ENCODE measurements at places on chromosomes 1 and 21.
A peak's percentile ranks its signal among the peaks of the same experiment; 100 is the strongest.

DNA sequence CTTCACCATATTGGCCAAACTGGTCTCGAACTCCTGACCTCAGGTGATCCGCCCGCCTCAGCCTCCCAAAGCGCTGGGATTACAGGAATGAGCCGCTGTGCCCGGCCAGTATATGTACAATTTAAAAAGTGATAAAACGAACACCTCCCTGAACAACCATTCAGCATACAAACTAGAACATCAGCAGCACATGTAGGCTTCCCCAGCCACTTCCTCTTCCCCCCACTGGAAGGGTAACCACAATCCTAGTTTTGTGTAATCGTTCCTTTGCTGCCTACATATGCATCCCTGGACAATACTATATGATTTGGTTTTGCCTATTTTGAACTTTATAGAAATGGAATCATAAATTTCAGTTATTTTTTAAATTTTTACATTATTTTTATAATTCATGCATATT lies 60.4 kb downstream of the DESI2 start:
- no peak for DNase-seq

- no peak for DNase-seq
Observed at GRCh38 chr1:106526650-106527049, 529.8 kb upstream of the PRMT6 start.

DNA sequence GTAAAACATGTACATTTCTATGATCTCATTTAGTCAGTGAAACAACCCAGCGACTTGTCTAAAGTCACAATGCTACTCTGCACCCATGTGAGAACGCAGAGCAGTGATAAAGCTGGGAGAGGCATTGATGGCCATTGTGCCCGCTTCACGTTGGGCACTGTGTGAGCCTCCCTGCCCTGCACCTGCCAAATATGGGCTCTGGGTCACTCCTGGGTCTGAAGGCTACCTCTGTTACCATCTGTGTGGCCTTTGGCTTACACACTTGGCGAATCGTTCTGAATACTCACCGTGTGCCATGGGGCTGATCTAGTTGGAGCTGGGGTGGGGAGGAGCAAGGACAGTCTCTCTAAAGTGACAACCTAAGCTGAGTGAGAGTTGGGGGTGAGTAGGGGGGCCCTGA lies 29.9 kb downstream of the PCSK9 start:
- DNase-seq = no peak

- DNase-seq = no peak
Observed at GRCh38 chr1:176469450-176470010, 6.6 kb downstream of the PAPPA2 start.

GRCh38 chr1:185906186-185906585 lies 172.0 kb downstream of the HMCN1 start:
- no peak for DNase-seq

DNA sequence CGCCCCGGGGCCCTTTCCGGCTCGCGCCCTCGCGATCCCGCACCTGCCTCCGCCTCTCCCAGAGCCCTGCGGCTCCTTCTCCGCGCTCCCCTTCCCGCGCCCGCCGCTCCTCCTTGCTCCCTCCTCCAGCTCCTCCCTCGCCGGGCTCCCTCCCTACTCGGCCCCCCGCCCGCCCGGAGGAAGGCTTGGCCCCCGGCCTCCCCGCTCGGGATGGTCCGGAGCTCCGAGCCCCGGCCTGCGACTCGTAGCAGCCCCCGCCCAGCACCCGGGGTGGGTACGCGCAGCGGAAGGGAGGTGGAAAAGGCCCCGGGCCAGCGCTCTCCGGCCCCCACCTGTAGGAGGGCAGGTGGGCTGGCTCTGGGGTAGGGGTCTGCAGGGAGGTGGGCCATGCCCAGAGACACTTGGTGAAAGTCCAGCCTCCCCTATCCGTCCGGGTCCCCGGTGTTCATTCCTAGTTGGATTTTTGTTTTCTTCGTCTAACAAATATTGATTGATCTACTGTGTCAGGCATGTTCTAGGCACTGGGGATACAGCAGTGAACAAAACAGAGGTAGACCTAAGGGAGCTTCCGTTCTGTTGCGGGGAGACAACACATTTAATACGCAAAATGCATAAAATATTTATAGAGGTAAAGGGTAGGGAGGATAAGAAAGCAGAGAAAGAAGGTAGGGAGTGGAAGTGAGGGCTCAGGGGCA lies at the start of gene HTR1D:
HTR1D (minus strand) TSS at position 82 of the 695 bp plus-strand sequence. CDS start 23,283 bp downstream, outside the sequence.
- DNase-seq = no peak

DNA sequence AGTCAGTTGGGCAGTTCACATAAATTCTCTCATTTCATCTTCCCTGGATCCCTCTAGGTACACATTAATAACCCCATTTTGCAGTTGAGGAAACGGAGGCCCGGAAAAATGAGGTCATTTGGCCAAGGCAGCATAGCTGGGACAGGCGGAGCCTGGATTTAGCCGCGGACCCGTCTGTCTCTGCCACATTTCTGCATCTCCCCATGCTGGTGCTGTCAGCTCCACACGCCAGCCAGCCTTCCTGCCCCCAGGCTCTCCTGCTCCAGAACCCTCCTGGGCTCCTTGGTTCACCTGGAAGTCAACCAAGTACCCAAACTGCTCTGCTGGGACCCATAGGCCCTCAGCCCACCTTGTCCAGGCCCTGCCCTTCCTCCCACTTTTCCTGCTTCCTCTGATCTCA lies 7.6 kb downstream of the FOXO6 start:
- no peak for DNase-seq

GRCh38 chr1:41357451-41358101 lies 3.7 kb upstream of the FOXO6 start:
- DNase-seq = no peak

GRCh38 chr1:1429671-1430073 lies 5.8 kb upstream of the VWA1 start:
- no peak for DNase-seq

GRCh38 chr1:47460040-47460439 lies 22.2 kb downstream of the FOXD2 start:
- DNase-seq = no peak

DNA sequence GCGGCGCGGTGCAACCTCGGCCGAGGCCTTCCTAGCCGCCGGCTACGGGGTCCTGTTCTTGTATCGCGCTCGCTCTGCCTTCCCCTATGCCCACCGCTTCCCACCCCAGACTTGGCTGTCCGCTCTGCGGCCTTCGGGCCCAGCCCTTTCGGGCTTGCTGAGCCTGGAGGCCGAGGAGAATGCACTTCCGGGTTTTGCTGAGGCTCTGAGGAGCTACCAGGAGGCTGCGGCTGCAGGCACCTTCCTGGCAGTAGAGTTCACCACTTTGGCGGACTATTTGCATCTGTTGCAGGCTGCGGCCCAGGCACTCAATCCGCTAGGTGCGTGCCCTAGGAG lies 379 bp downstream of the PPCS start:
- peak; percentile 32 for DNase-seq

GRCh38 chr1:107123741-107124140 lies 17.1 kb upstream of the NTNG1 start:
- DNase-seq = no peak

- no peak for DNase-seq
Observed at GRCh38 chr1:224217655-224218623, 34.9 kb downstream of the DEGS1 start.

DNA sequence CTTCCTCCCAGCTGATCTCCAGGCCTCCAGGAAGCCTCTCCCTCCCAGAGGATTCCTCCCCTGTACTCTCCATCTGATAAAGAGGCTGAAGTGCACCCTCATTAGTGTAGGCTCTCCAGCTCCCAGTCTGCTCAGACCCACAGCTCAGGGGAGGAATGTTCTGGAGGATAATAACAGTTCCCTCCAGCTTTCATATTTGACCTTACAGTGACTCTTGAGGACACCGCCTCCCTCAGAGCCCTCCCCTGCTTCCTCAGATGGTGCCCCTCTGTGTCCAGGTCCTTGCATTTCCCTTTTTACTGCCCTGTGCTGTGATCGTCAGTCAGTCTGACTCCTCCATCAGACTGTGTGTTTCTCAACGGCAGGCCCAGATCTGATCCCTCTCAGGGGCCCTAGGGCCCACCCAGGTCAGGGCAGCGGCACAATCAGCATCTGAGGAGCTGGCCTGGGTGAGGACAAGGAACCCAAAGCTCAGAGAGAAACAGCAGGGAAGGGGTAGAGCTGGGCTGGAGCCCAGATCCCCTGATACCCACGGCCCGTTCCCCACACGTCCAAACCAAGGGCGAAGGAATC lies 1.1 kb upstream of the SHISAL2A start:
- DNase-seq = no peak

- DNase-seq = no peak
Observed at GRCh38 chr1:93177991-93178390, 2.2 kb downstream of the TMED5 start.

- DNase-seq = no peak
Observed at GRCh38 chr1:107474877-107475612, 334.2 kb downstream of the NTNG1 start.

DNA sequence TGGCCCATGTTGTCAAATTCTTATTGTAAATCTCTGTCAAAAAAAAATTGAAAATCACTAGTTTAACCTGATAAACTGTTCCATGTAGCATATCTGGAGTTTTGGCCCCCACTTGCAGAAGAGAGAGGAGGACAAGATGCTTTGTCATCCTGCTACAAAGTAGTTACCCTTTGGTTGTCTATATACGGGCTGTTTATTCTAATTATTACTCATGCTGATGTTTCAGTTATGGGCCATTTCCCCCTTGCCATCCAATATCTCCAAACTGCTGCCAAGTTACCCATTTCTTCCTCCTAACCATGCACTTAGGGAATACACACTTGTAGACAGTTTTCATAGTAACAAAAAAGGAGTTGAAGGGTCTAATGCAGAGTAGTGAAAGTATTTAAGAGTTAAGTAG lies 22.6 kb downstream of the STX12 start:
- no peak for DNase-seq

- DNase-seq = no peak
Observed at GRCh38 chr1:109621379-109622136, 1.9 kb downstream of the AMPD2 start.

- no peak for DNase-seq
Observed at GRCh38 chr1:20487236-20487590, 1.2 kb upstream of the CAMK2N1 start.

GRCh38 chr1:106921186-106921585 lies 135.3 kb upstream of the PRMT6 start:
- no peak for DNase-seq

DNA sequence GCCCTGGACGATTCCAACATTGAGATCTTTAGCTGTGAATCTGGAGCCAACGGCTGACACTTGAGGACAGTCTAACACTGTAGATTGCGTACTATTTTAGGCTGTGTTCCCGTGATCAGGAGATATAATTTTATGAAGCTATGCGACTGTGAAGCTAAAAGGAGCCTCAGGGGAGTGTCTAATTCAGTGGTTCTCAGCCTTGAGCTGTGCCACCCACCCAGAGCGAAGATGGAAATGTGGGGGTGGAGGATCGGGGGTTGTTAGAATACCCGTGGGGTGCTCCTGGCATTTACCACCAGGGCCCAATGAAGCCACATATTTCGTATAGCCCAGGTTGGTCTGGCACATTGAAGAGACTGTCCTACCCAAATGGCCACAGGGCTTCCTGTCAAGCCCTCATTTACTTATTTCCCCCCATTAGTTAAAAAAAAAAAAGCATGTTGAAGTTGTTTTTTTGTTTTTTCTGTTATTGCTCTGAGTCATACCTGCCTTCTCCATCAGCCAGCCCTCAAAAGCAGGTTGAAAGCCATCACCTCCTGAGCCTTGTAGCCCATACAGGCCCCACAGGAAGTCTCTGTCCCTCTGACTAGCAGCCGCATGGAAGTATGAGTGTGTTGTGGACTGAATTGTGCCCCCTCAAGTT lies 141.7 kb downstream of the GALNT2 start:
- DNase-seq = no peak

- no peak for DNase-seq
Observed at GRCh38 chr1:245825128-245825901, 670.5 kb downstream of the KIF26B start.

- no peak for DNase-seq
Observed at GRCh38 chr21:41216486-41216885, 48.5 kb downstream of the BACE2 start.

GRCh38 chr1:201360901-201361651 lies 16.4 kb downstream of the TNNT2 start:
- DNase-seq = no peak

DNA sequence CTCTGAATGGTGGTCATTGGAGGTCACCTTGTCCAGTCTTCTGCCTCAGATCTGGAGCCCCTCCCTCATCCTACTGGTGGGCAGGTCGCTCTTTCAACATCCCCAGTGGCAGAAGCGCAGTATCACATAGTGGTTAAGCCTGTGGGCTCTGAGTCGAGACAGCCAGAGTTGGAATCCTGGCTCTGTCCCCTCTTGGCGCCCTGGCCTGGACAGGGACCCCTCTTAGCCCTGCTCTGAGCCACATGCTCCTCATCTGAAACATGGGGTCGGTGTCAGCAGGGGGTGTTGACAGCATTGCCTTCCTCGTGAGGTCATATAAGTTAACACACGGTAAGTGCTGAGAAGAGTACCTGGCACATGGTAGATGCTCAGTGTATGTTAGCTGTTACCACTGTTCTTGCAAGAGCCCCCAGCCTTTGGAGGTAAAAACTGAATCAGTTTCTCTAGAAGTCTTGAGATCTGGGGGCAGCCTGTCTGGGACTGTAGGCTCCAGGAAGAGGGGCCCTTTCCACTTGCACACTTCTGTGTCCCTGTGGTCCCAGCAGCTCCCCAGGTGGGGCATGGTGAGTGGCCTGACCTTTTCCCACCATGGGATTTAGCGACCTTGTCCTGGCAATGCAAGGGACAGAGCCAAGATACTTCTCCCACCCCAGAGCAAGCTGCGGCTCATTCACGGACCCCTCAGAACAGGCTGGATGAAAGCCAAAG lies 6.4 kb downstream of the ZC3H12A start:
- no peak for DNase-seq

GRCh38 chr1:204384636-204385352 lies 25.1 kb upstream of the PLEKHA6 start:
- no peak for DNase-seq

DNA sequence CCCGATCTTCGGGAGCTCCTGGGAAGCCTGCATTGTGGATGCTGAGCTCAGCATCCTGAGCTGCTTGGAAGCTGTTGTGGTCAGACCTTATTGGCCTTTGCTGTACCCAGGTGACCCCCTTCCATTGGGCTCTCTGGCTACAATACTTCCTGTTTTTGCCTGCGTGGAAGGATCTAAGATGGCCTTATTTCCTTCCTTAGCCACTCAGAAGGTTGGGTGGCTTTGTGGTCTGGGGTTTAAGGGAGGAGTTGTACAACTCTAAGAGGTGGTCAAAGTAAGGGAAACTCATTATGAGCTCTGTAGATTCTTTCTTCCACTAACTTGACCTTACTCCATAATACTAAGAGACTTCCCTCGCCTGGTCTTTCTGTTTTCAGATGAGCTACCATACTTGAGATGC lies 17.7 kb downstream of the PFKFB2 start:
- no peak for DNase-seq

- DNase-seq = no peak
Observed at GRCh38 chr1:68162761-68163160, 69.6 kb downstream of the WLS start.

- DNase-seq = no peak
Observed at GRCh38 chr1:55466373-55466772, 251.2 kb upstream of the USP24 start.

DNA sequence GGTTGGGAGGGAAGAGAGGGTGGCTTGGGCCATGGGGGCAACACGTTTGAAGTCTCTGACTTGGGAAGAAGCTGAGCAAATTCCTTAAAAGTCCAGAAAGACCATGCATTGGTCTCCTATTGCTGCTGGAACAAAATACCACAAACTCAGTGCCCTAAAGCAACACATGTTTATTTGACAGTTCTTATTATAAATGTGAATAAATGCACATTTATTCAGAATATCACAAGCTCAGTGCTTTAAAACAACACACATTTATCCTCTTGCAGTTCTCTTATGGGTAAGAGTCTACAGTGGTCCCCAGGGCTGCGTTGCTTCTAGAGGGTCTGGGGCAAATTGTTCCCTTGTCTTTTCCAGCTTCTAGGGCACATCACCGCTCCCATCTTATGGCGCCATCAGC lies 10.1 kb upstream of the PRAMEF12 start:
- no peak for DNase-seq
